ENCODE measurements at places on chromosomes 3 and 15.

GRCh38 chr3:69085168-69085832 lies 563 bp downstream of the ARL6IP5 start:
- DNase-seq = no peak

DNA sequence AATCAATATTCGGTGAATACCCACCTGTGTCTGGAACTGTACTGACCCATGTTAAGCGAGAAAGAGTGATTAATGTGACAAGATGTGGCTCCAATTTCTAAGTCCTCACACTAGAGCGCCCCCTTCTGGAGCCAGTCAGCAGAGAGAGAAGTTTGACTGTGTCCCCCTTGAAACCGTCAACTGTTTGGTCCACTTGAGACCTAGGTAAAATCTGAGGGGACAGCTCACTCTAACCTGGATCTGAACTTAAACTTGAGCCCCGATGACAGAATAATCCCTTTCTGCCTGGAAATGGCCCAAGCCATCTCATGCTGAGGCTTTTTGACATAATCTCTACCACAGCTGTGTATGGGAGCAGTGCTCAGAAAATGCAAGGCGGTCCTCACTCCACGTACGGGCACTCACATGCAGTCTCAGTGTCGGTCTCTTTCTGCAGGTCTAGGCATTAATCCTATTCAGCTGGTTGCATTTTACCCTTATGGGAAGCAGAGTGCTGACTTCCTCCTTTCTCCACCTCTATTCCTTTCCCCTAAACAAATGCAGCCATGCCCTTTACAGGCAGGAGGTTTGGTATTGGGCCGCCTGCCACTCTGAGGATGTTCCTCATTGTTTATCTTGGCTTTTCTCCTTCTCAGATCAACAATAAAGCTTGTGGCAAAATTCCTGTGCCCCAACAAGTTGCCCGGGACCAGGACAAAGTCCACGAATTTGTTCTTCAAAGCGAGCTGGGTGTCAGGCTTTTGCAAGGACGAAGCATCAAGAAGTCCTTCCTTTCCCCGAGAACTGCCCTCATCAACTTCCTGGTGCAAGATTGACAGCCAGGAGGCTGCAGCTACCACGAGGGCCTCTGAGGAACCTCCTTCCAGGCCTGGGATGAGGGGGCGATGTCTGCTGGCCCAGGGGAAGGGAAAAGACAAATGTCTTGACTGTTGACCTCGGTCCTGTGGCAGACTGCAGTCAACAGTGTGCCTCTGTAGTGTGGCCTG lies 47.5 kb upstream of the LIMD1 start:
- peak; percentile 51 for DNase-seq

DNA sequence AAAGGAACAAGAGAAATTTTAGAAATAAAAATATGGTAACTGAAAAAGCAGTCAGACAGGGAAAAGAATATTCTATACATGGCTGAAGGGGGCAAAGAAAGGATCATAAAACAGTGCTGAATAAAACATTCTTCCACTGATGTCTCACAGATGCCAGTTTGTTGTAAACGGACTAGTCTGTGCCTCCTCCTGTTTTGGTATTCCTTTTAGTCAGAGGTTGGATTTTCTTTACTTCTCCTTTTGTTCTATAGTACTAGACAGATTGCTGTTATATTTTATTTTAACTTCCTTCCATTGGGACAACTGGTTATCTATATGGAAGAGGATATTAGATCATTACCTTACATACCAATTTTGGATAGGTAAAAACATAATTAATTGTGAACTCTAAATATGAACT lies 16.0 kb upstream of the GNB5 start:
- DNase-seq = no peak

DNA sequence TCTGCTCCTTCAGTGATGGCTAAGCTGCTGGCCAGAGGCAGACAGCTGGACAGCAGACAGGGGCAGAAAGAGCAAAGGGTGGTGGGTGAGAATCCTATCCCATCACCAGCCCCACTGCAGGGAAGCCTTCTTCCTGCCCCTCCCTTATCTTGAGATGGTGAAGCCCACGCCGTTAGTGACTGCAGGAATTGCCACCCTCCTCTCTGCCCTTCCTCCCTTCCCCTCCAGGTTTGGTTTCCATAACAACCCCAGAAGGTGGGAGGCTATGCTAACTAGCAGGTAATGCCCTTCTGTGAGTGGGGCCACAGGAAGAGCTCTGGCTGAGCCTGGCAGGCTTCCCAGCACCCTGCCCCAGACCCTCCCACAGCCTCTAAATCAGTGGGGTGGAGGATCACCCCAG lies 32.8 kb downstream of the SCN5A start:
- no peak for DNase-seq

- no peak for DNase-seq
Measured at GRCh38 chr3:136954251-136954650, 3.5 kb upstream of the IL20RB start.

DNA sequence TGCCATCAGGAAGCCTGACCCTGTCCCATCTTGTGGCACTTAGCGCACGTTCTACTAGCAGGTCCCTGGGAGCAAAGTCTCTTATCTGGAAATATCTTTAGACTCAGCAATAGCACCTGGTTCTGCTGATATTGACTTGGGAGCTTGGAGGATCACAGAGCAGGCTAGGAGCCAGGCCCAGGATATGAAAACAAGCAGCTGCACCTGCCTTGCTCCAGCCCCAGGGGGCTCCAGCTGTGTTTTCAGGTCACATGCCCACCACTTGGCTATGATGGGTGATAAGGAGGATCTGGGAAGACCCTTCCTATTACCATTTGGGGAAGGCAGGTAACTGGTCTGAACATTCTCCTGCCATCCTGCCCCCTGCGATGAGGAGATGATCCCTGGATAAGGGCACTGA lies 87.8 kb downstream of the C3orf70 start:
- no peak for DNase-seq

DNA sequence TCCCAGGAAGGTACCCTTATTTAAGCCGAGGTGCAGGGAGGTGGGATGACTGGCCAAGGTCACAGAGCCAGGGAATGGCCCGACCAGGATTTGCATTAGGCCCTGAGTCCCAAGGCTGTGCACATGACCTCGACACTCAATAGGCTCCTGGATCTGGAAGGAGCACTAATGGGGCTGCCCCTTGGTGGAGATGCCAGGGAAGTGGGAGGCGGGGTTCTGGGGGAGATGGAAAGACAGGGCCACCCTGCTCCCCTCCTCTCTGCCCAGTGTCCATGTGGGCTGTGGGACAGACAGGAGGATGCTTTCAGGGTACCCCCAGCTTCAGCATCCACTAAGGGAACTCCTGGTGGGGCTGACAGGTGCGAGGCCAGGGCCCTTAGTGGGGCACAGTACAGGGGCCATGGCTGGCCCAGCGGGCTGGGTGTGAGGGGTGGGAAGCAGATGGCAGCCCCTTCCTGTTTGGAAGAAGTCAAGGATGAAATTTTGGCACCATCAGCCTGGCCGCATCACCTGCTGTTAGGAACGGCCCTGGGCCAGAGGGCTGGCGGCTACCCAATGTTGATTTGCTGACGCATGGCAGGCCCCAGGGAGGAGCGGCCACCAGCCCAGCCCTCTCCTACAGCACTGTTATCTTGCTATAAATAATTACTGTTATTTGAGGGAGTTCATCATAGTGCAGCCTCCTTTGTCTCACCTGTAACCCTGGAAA lies 37.3 kb downstream of the ATP2B2 start:
- DNase-seq = no peak

DNA sequence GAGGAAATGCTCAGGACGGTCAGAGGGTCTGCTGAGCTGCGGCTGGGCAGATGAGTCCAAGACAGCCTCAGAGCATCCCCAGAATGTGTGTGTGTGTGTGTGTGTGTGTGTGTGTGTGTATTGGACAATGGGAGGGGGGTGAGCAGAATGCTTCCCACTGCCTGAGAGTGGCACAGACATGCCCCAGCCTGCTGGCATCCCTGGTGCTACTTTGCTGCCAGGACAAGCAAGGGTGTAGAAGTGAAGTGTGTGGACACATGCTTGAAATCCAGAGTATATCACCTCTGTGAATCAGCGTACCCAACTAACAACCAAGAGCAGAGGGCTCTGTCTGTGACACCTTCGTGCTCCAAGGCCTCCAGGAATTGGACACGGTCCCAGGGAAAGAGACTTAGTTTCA lies 76.3 kb downstream of the SLC9A9 start:
- DNase-seq = no peak

- no peak for DNase-seq
Measured at GRCh38 chr3:137202941-137203340, 245.2 kb downstream of the IL20RB start.

GRCh38 chr15:84818261-84819131 lies 1.3 kb downstream of the ALPK3 start:
- no peak for DNase-seq

- no peak for DNase-seq
Measured at GRCh38 chr3:118526758-118527513, 507.7 kb downstream of the IGSF11 start.

DNA sequence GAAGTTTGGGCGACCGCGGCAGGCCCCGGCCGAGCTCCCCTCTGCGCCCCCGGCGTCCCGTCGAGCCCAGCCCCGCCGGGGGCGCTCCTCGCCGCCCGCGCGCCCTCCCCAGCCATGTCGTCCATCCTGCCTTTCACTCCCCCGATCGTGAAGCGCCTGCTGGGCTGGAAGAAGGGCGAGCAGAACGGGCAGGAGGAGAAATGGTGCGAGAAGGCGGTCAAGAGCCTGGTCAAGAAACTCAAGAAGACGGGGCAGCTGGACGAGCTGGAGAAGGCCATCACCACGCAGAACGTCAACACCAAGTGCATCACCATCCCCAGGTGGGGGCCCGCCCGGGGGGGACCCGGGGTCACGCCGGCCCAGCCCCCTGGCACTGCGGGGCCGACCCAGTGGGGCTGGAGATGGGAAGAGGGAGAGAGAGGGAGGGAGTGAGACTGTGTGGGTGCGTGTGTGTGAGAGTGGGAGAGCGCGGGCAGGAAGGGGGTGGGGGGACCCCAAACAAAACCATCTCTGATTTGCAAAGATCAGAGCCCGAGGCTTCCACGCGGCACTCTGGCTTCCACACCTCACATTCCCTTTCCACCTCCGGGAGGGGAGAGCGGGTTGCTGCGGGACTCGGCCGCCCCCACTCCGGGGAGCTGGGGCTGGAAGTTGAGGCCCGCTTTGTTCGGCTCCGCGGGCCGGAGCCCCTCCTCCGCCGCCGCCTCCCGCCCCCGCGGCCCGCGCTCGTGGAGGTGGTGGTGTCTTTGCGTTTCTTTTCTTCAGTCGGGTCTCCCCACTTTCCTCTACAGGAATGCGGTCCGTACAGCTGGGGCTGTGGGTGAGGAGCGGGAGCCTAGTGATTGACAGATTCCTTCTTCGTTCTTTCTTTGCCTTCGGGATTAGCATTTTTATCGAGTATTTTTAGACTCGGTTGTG lies 898 bp downstream of the SMAD3 start:
- DNase-seq = no peak

GRCh38 chr3:61813636-61814035 lies 252.3 kb downstream of the PTPRG start:
- no peak for DNase-seq

DNA sequence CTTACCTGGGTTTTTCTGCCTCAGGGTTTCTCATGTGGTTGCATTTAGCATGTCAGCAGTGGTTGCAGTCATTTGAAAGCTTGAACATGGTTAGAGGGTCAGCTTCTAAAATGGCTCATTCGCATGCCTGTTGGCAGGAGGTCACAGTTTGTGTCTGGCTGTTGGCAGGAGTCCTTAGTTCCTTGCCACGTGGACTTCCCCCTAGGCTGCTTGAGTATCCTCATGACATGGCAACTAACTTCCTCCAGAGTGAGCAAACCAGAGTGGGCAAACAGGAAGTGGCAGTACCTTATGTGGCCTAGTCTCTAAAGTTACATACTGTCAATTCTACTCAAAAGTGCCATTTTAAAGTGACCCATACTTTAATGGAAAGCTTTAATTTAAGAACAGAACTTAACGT lies 3.4 kb upstream of the UNC13C start:
- DNase-seq = no peak

GRCh38 chr3:138395865-138396751 lies 38.3 kb upstream of the ESYT3 start:
- no peak for DNase-seq

DNA sequence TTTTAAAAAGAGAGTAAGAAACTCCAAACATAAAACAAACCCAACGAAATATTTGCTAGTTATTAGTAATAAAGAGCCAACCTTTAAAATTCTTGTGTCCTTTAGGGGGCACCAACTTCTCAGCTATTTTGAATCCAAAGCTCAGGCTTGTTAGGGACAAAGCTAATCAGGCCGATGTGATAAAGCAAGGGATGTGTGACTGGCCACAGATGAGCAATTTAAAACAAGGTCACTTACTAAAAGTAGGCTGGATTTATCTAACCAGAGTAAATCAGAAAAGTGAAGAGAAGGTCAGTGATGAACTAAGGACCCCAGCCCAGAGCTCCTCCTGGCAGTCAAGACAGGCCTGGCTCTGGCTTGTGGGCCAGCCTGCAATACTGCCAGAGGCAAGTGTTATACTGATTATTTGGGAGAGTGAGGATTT lies 108.5 kb downstream of the CYP19A1 start:
- DNase-seq = no peak

DNA sequence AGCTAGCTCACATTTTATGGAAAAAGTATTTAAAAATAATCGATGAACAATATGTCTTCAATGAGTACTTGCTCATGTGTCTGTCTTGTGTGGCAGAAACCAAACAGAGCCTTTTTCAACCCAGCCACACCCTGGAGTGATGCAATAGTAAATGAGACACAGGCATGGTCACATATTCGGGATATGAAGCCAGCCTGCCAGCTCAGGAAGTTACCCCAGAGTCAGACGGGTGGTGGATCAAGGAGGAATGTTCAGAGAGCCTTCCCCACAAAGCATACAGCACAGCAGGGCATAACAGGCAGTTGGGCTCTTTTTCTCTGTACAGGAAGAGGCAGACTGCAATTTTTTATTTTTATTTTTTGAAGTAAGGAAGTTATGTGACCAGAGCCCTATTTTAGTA lies 27.3 kb downstream of the LARP6 start:
- no peak for DNase-seq

GRCh38 chr3:161647936-161648470 lies 151.4 kb downstream of the OTOL1 start:
- DNase-seq = no peak
